ENCODE measurements at places on chromosomes 13 and 19.

DNA sequence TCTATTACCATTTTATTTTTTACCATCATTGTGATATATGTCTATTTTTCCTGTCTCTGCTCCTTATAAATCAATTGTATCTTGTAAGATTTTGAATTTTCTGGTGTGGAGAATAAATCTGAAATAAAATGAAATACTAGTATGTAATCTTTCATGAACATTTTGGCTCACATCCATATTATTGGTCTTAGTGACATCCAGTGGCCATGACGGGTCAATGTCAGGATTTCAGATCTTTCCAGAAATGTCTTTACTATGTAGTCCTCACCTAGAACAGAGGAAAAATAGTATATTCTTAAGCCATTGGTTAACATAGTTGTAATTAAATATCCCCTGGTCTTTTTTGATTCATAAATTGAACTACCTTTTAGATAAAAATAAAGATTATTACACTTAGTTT is 109.8 kb upstream of the GPC6 start:
- DNase-seq, result no peak

DNA sequence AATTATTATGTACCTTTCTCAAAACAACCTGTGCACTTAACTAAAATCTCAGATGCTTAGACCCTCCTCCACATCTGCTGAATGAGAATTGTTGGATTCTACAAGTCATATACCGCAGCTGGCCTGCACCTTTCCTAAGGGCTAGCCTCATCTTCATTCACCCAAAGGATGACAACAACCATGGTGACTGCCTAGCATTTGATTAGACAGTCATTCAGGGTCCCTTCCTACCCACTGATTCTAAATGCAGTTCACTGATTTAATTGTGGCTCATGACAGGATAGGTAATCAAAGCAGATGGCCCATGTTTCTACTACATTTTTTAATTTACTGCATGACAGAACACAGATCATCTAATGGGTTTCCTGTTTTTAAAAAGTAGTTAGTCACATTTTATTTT is 551.9 kb upstream of the SLC10A2 start:
- no peak for DNase-seq

GRCh38 chr19:56110515-56111448 is 10.3 kb downstream of the ZNF787 start:
- no peak for DNase-seq

GRCh38 chr19:48841047-48841446 is 4.8 kb upstream of the HSD17B14 start:
- no peak for DNase-seq

DNA sequence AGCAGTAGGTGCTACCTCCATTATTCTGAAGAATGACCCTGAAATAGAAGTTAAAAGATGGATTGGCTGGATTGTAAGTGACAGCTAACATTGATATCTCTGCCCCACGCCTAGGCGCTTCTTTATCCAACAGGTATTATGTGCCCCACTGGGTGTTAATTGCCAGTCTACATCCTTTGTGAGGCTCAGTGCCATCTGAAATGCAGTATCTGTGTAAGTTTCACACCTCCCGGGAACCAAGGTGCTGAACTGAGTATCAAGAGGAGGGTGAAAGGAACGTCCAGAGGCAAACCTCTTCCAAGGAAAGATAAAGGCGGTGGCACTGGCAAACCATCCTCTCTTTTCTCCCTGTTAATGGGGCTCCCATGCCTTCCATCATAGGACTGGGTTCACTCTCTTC is 181.1 kb upstream of the UBL3 start:
- no peak for DNase-seq

DNA sequence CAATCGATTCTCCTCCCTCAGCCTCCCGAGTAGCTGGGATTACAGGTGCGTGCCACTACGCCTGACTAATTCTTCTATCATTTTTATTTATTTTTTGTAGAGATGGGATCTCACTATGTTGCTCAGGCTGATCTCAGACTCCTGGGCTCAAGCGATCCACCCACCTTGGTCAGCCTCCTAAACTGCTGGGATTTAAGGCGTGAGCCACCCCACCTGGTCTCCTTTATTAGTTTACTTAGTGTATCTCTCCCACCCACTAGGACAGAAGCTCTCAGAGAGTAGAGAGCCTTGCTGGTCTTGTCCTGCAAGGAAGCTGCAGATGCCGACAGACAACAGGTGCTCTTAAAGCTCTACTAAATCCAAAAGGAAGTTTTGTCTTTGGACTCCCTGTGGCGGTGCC is 2.5 kb upstream of the LRRC8E start:
- no peak for DNase-seq

DNA sequence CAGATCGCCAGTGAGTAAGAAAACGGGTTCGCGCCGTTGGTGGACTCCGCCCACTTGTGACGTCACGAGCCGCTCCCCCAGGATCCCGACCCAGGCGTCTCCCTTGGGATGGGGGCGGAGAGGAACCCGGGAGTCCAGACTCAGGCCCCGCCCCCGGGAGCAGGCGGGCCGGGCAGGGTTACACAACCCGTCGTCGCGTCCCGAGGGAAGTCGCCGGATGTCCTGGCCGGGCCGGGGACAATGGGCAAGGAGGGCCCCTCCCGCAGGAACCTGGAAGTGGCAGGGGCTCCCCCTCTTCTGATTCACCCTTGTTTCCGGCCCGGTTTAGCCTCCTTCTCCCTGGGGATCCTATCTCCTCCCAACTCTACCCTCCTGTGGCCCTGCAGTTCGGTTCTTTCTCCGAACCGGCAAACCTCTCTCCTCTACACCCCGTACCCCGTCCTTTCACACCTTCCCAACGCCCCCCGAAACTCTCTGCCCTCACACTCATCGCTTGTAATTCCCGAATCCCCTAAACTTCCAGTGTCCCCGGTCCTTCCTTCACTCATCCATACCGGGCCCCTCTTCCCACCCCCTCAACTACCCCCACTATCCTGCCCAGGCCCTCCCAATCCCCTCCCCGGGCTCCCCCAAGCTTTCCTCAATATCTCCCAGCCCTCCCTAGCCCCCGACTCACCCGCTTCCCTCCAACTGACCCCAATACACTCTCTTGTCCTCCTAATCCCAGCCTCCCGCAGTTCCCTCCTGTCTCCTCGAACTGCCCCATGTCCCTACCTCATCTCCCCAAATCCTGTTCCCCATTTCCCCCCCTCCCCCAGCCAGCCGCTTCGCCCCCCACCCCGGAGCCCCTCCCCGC is 20.0 kb upstream of the ERCC1 start:
- no peak for DNase-seq

GRCh38 chr13:25890671-25891212 is 161.1 kb downstream of the SHISA2 start:
- no peak for DNase-seq

- DNase-seq, result no peak
Observed at GRCh38 chr19:7970716-7971448, 27.4 kb upstream of the TIMM44 start.

- no peak for DNase-seq
Observed at GRCh38 chr13:51981355-51981754, 29.9 kb downstream of the ATP7B start.

DNA sequence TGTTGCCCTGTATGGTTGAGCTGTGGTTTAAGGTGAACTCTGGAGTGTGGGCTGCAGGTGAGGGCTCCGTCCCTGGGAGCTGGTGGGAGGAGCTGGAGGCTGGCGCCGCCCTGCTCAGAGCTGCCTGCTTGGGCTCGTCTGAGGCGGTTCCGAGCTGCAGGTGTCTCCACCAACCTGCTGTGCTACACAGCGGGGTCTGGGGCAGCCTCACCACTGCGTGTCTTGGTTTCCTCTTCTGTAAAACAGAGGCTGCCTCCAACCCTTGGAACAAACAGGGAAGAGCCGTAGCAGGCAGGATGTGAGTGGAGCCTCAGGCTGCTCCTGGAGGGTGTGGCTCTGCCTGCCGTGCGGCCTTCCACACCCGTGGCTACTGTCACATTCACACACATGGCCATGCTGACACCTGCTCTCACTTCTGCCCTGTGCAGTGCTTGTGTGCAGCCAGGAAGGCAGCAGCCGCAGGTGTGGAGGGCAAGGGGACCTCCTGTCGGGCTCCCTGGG is 21.4 kb downstream of the NAXD start:
- DNase-seq, result no peak

DNA sequence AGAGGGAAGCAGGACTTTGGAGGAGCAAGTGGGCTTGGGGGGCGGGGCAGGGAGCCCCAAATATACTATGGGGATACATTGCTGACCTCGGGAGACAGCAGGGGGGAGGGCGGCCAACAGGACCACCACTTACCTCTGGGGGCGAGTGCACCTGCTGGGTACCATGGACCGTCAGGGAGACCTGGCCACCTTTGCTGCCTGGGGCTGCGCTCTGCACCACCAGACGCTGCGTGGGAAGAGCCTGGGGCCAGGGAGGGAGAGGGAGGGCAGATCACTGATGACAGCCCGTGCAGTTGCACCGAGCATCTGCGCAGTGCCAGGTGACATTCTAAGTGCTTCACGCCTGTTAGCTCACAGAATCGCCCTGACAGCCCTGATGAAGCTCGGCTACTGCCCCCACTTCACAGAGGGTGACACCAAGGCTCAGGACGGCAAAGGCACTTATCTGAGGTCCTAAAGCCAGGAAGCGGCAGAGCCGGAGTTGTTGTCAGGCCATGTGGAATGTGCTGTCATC is 24.1 kb downstream of the RFX1 start:
- DNase-seq, result no peak

- DNase-seq, result no peak
Observed at GRCh38 chr19:53530622-53531021, 7.3 kb upstream of the ZNF331 start.

GRCh38 chr13:50831512-50831911 is 12.0 kb downstream of the DLEU7 start:
- no peak for DNase-seq

DNA sequence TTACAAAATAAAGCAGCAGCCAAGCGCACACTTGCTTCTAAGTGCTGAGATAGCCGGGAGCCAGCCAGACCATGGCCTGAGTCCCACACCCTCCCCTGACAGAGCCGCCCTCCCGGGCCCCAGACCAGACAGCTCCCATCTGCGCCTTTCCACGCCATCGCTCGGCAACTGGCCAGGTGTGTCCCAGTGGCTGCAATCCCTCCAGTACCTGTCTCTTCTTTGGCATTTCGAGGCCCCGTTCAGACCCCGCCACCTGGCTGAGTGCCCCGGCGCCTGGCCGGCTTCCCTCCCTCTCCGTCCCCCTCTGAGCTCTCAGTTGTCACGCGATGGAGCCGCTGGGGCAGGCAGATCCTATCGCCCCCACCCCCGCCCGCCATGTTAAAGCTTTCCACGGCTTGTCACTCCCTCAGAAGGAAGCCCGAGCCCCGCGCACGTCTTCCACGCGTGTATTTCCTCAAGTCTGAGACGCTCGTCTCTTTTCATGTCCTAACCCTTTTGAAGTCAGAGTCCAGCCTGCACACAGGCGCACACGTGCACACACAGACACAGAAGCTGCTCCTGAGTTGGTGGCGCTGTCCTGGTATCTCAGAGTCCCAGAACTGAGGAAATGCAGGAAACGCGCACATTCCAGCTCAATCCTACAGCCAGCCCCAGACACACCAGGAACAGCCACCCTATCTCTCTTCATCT is 7.9 kb downstream of the MLLT1 start:
- DNase-seq, result no peak

GRCh38 chr19:35862528-35862927 is 5.8 kb downstream of the KIRREL2 start:
- no peak for DNase-seq

GRCh38 chr13:110485604-110486003 is 75.9 kb downstream of the RAB20 start:
- no peak for DNase-seq

DNA sequence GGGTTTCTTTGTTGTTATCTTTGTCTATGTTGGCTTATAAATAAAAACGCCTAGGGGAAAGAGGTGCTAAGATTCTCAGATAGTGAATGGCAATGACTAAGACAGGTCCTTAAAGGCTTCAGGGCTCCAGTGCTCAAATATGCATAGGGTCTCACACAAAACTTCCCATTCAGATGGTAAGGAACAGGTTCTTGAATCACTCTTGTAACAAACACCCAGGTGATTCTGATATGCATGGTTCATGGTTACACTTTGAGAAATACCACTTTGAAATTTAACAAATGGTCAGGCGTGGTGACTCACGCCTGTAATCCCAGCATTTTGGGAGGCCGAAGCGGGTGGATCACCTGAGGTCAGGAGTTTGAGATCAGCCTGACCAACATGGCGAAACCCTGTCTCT is 17.1 kb downstream of the NUDT15 start:
- DNase-seq, result no peak

DNA sequence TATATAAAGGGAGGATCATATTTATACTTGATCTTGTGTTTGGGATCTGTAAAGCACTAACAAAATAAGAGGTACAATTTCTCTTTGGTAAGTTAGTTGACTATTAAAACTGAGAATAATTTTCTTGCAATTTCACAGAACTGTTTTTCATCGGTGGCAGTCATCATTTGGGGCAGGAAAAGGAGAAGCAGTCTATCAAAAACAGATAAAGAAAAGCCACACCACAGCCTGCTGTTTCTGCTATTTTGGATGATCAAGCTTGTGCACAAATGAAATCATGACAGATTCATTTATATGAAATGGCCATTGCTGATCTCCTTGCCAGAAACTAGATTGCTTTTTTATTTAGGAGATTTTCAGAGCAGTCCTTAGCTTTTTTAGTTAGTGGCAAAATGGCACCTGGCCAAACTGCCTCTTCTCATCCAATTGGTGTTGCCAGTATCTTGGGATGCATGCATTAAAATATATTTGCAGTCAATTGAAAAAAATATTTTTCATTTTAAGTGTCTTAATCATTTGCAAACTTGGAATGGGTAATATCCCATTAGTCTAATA is 326.0 kb downstream of the HS6ST3 start:
- DNase-seq, result no peak

DNA sequence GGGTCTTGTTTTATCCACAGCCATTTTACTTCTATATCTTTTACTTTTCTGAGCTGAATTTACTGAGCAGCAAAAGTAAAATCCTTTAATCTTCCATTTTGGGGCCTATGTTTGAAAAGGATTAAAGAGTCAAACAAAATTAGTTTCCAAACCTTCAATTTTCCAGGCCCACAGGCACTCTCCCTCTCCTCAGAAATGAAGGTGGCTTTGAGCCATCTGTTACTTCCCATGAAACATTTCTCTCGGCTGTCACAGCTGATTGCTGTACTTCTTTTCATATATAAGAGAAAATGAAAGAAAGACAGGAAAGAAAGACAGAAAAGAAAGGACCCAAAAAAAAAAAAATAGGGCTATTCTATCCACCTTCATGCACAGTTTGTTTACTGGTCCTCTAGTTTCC is 194.9 kb downstream of the LACC1 start:
- no peak for DNase-seq

DNA sequence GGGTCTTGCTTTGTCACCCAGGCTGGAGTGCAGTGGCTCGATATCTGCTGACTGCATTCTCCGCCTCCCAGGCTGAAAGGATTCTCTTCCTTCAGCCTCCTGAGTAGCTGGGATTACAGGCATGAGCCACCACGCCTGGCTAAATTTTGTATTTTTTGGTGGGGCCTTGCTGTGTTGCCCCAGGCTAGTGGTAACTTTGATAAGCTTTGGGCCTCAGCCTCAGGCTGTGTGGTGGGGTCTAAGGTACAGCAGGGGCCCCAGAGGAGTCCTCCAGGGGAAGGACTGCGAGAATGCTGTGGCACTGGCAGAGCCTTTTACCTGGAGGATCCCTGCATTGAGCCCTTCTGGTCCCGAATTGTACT is 7.2 kb downstream of the DOT1L start:
- no peak for DNase-seq

GRCh38 chr19:15293781-15294491 is 38.4 kb downstream of the BRD4 start:
- DNase-seq, result no peak
